ENCODE measurements at places on chromosomes 2 and 18. TPM values are rescaled to one million over a fixed set of nuclear protein-coding genes. Genes with fewer than 3 reads are reported as not detected.

GRCh38 chr2:197804758-197805714 lies 643 bp downstream of the PLCL1 start:
- H3K27ac ChIP-seq = peak overlapping the region; percentile 27
- peak overlapping the region; percentile 96 for H3K4me3 ChIP-seq
- H3K36me3 ChIP-seq = no peaks in the 10 kb centered on the region
- peaks cover 34% of the 10 kb centered on the region for H3K4me1 ChIP-seq

- no peaks in the 10 kb centered on the region for H3K36me3 ChIP-seq
- no peak overlapping the region for H3K27ac ChIP-seq
- H3K4me3 ChIP-seq = no peak overlapping the region
- peaks cover 23% of the 10 kb centered on the region for H3K4me1 ChIP-seq
Observed at GRCh38 chr18:63878343-63878742, 9.2 kb upstream of the SERPINB2 start.

DNA sequence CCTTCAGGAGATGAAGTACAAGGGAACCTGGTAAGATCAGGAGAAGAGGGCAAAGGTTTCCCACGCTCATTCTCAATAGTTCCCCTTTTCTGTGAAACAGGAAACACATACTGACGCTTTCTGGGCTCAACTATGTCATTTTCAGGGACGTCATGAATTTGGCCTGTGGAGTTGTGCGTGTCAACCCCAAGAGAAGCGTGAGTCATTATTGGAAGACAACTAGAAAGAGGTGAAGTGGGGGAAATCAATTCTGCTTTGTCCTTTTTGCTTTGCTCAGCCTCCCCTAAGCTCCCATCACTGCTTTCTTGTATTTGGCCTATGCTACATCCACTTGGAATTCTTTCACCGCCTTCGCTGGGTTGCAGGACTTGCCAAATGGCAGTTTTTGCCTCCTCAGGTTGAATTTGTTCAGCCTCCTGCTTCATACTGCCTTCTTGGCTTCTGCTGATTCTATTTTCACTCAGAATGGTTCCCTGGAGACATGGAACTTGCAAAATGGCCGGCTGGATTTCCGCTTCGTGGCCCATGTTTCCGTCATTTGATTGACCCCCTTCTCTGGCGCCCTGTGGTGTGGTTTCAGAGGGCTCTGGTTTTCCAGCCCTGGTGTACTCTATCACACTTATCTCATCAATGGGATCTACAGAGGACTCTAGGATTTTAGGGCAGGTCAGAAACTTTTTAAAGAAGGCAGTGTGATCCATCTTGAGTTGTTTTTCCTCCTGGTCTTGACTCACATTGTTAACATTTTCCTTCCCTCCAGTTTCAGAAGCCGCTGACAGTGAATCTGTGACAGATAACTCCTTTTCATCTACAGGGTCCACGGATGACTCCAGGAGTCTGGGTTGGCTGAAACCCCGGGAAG lies 93.3 kb downstream of the ALPK2 start:
- no peaks in the 10 kb centered on the region for H3K4me1 ChIP-seq
- no peak overlapping the region for H3K4me3 ChIP-seq
- no peaks in the 10 kb centered on the region for H3K27me3 ChIP-seq
- no peak overlapping the region for H3K27ac ChIP-seq
- DNase-seq = no peak
- no peaks in the 10 kb centered on the region for H3K36me3 ChIP-seq

- DNase-seq = no peak
- no peak overlapping the region for H3K27ac ChIP-seq
- H3K4me1 ChIP-seq = no peaks in the 10 kb centered on the region
- H3K36me3 ChIP-seq = peaks cover 93% of the 10 kb centered on the region
Observed at GRCh38 chr2:218645126-218645525, 14.3 kb downstream of the ZNF142 start.

DNA sequence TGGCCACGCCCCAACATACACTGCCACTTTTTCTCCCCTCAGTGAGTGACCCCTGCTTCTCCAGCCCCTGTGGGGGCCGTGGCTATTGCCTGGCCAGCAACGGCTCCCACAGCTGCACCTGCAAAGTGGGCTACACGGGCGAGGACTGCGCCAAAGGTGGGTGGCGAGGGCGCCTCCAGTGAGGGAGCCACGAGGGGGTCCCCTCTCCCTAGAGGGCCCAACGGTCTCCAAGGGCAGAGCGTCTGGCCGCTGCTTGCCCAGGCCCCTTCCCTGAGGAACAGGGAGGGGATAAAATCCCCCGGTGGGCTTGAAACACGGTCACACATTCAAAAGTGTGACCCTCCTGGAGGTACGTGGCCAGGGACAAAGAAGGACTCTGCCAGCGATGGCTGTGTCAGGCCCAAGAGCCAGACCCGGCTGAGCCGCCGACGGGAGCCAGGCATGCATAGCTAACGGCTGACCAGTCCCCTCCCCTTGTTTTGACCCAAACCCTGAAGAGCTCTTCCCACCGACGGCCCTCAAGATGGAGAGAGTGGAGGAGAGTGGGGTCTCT lies 37.2 kb downstream of the MTERF4 start:
- peaks cover 38% of the 10 kb centered on the region for H3K4me1 ChIP-seq
- H3K27ac ChIP-seq = no peak overlapping the region
- no peak overlapping the region for H3K4me3 ChIP-seq
- no peak for DNase-seq
- peaks cover 50% of the 10 kb centered on the region for H3K36me3 ChIP-seq

Gene GEN1
- total RNA-seq = 11.1 TPM
